ENCODE measurements at places on chromosomes 2 and 18.

GRCh38 chr2:218985325-218986091, 524 bp upstream of the FEV start:
- DNase-seq = no peak

DNA sequence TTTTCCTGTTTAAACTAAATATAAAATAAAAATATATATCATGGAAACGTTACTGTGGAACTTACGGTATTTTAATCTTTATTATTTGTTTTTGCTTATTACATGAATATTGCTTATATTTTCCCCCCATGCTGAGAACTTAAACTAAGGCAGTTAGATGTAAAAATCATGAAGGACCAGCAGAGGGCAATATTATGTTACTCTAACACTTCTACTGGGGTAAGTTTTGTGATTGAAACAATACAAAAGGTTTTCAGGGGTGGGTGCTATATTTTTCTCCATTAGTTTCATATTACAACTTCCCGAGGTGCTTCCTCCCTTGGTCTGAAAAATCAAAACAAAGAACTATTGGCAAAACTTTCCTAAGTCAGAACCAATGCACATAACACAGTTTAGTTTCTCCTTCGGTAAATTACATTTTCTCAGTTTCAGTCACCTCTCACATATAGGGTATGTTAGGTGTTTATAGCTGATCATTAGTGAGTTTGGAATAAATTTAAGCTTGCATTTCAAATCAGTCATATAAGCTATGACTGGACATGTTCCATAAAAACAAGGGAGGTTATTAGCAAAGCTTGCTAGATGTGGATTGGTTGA, 54.8 kb downstream of the ZNF407 start:
- no peak for DNase-seq

- DNase-seq = no peak
These were observed 244.3 kb upstream of the PXDN start for GRCh38 chr2:1988594-1988993.

- no peak for DNase-seq
These were observed 600 bp downstream of the KATNAL2 start for GRCh38 chr18:46917803-46918600.

GRCh38 chr2:65064728-65065552, 8.7 kb downstream of the CEP68 start:
- no peak for DNase-seq

DNA sequence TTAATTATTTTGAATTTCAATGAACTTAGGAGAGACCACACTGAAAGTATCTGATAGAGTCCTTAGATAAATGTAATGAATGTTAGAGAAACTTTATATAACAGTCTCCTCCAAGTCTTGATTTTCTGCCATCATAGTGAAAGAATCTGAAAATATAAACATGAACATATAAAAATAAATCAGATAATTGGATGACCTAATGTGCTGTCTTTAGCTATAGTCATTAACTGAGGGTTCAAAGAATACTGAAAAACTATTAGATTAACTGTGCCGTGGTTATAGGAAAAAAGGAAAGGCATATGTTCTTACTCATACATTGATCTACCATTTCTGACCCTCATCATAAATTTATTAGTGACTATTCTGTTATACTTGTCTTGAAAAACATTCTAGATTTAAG, 47.0 kb upstream of the SPAG16 start:
- DNase-seq = no peak

DNA sequence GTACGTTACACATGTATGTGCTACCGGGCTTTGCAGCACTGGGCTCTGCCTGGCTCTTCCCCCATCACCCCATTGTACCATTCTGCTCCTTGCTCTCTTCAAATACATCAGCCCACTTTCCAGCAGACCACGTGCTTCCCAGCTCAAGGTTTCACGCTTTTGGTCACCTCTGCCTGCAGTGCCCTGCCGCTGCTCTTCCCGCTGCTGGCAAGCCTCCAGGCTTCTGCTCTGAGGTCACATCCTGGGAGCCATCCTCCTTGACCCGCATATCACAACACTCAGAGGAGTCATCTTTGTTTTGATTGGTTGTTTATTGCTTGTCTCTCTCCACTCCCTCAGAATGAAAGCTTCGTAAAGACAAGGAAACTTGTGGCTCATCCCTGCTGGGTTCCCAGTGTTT, 34.1 kb downstream of the KIF5C start:
- DNase-seq = no peak

- DNase-seq = no peak
These were observed 47.0 kb downstream of the LRP2 start for GRCh38 chr2:169315357-169315756.

DNA sequence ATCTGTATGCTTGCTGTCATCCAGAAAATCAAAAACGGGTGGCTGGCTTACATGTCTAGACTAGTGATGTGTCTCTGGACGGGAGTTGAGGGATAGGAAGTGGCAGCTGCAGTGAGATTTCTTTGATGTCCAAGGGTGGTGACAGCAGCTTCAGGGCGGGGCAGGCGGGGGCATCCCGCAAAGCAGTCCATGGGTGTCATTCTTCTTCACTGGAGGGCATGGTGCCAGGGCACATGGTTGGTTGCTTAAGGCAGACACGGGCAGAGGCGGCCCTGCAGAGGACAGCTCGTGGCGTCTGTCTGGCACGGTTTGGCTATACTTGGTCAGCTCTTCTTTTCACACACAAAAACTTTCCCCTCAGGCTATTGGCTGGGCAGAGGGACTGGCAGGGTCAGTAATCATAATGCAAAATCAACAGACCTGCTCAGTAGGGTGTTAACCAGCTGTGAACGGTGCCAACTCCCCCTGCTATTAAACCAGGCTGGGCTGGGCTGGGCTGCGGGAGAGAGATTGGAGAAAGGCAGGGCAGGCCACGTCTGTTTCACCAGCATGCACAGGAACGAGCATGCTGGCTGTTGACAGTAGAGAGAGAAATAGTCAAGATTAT, 63.7 kb downstream of the COL4A3 start:
- no peak for DNase-seq

GRCh38 chr2:240424341-240425235, 10.9 kb upstream of the GPC1 start:
- DNase-seq = no peak

- no peak for DNase-seq
These were observed 489.1 kb upstream of the MEX3C start for GRCh38 chr18:51686590-51686989.

- peak; percentile 72 for DNase-seq
These were observed 2.1 kb downstream of the CTDP1 start for GRCh38 chr18:79681484-79682387.

DNA sequence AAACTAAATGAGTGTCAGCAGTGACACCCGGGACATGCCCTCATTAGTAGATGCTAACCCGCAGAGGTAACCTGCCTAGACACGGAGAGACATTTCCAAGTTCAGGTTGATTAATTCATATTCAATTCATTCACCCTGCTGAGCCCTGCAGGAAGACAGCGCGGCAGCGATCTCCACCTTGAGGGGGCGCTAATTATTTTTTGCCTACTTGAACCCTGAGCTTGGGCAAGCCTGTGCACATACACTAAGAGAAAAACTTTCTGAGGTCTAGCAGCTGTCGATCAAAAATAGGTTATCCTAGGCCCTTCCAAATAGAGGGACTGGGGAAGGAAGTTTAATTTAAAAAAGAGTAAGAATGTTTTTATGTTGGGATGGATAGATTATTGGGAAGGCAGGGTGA, 1.3 kb upstream of the LYPD6 start:
- no peak for DNase-seq

- no peak for DNase-seq
These were observed 75.3 kb downstream of the OSBPL6 start for GRCh38 chr2:178269438-178270224.

DNA sequence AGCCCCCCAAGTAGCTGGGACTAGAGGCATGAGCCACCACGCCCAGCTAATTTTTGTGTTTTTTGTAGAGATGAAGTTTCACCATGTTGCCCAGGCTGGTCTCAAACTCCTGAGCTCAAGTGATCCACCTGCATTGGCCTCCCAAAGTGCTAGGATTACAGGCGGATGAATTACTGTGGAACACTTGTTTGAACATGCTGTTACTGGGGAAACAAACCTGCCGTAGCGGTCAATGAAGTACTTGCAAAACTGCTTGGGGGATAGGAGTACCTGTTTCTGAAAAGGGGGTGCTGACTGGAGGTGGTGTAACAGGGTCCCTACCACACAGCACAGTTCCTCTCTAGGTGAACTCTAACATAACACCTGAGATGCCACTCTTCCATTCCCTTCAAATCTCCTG, 5.9 kb upstream of the IMPACT start:
- no peak for DNase-seq

GRCh38 chr2:9752441-9753275, 90.6 kb upstream of the TAF1B start:
- DNase-seq = peak; percentile 86

GRCh38 chr2:135490376-135490775, 40.6 kb downstream of the ZRANB3 start:
- no peak for DNase-seq

DNA sequence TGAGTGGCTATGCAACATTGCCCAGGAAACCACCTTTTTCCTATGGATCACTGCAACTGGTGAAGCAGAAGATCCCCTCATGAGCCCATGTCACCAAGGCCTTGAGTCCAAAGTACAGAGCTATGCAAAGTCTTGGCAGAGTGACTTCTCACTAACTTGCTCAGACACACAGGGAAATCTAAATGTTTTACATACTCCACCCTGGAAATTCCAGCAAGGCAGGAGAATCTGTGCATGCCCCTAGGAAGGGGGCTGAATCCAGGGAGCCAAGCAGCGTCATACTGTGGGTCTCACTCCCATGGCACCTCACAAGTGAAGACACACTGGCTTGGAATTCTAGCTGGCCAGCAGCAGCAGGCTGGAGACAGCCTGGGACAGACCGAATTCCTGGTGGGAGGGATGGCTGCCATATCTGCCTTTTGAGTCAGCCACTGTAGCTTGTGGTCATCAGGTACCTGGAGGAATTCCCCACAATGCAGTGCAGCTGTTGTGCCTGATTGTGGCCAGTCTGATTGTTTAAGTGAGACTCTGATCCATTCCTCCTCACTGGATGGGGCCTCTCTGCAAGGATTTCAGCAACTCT, 1817.4 kb downstream of the SUCLG1 start:
- DNase-seq = no peak

DNA sequence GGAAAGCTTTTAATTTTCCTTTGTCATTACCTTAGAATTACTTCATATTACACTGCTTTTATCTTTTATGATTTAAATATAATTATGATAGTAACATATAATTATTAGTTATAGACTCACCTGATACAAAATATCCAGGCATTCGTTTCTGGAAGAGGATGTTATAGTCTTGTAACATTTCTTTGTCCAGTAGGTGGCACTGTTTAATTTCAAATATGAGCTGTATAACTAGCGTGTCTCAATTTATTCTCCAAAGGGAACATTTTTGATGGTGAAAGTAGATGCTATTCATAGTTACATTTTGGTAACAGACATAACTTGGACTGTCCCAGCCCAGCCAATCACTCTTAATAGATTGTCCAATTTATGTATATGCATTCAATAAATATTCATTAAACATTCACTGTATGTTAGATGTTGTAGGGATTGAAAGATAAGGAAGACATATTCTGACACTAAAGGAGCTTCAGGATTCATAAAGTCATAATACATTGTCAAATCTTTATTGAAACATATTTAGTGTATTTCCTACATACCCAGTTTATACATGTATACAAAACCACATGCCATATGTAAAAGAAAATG, 19.2 kb downstream of the DAW1 start:
- no peak for DNase-seq

DNA sequence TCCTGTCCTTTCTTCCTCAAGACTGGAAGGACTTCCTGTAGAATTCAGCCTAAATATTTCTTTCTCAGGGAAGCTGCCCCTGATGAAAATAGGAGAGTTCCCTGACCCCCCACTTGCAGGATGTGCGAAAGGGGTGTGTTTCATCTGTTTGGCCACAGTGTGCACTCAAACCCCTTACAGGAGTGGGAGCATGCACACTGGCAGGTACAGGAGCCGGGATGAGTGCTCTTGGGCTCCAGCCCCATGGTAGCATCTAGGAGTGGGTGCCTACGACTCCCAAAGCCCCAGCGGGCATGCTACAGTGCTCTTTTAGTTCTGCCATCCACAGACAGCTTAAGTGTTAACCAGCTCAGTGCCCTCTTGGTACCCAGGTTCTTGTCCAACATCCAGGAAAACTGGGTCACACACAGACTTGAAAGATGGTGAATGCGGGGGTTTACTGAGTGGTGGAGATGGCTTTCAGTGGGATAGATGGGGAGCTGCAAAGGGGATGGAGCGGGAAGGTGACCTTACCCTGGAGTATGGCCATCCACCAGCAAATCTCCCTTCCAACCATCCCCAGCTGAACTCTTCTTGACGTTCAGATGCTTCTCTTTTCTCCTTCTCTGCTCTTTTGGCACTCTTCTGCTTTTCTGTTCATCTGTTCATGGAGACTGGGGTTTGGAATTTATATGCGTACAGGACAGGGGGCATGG, 295.0 kb upstream of the NCKAP5 start:
- no peak for DNase-seq

DNA sequence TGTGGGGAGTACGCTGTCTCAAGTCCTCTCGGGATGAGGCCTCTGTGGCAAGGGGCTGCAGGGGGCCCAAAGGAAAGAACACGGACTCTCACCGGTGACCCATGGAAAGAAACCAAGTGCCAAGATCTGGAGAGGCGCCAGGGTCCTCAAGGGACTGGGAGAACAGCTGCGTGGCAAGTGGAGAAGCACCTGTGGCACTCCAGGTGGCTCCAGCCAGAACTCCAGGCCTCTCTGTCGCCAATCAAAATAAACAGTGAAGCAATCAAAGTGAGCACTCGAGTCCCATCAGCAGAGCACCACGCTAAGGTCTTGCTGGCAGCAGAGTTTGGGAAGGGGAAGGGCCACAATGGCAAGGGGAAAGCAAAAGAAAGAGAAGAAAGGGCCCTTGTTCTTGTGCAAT, 54.7 kb downstream of the BCL2 start:
- DNase-seq = no peak

DNA sequence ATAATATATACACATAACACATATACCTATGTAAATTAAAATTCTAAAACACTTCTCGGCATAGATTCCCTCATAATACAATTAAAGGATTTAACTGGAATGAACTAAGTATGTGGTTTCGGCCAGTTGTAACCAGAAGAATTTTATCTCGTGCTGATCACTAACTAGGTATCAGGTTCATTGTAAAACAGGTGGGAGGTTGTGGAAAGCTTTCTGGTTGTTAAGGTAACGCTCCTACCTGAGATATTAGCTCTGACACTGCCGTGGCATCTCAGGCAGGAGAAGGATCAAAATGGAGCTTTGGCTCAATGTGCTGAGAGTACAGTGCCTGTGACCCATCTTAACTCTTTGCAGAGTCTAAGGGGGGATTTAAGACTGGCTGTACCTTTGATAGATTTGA, 42.5 kb downstream of the SLC9A2 start:
- DNase-seq = no peak

GRCh38 chr2:181738563-181738962, 58.2 kb upstream of the NEUROD1 start:
- no peak for DNase-seq

DNA sequence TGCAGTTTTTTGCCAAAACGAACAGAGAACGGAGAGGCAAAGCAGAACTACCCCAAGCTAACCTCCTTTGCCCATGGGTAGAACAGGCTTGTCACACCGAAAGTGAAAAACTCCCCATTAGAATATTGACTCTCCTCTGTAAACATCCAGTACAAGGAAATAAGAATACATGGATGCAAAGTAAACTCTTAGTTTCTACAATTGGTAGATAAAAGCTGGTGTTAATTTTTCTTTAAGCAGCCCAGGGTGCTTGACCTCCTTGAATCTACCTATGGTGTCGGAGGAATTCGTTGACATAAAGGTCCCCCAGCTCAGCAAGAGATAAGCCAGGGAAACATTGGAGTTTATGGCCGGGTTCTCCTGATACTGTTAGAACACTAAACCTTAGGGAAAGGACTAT, 48.4 kb upstream of the DSG1 start:
- no peak for DNase-seq

GRCh38 chr2:31110998-31111397, 27.2 kb downstream of the GALNT14 start:
- no peak for DNase-seq

All from stimulated activated CD4-positive, alpha-beta T cell treated with anti-CD3 and anti-CD28 coated beads, Interleukin-12 subunit alpha, Interleukin-12 subunit beta, amount 100 ng/mL, for 48 hours (primary cell).